ENCODE measurements at places on chromosomes 2 and 18.
A peak's percentile ranks its signal among the peaks of the same experiment; 100 is the strongest.

GRCh38 chr2:60316381-60317033 is 236.9 kb downstream of the BCL11A start:
- DNase-seq, result no peak

DNA sequence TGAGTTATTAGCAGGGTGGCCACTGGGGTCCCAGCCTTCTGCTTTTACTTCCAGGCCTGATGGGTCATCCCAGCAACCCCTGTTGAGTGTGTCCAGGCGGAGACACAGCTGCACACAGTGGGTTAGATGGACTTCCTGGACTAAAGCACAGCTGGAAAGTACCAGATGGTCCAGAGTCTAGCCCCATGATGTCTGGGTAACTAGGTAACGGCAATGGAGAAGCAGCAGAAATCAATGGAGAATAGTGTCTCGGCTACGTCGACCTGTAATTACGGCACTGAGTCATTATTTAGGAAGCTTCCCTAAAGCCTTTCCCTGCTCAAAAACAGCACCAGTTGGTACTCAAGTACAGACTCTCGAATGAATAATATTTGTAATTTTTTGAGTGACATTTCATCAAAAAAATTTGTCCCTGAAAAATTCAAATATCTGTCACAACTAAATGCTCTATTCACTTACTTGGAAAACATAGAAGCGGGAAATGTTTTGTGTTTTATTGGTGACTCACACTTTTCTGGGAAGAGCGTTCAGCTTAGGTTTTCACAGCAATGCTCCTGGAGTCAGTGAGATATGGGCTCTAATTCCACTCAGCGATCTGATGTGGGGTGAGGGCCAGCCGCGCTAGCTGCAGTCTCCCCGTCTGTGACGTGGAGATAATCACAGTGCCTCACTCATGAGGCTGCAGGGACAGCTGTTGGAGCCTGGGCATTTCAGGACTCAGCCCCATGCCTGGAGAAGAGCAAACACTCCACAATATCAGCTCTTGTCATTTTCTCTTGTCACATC is 16.2 kb upstream of the ARL4C start:
- DNase-seq, result no peak

- DNase-seq, result no peak
Measured at GRCh38 chr2:26904839-26905238, 56.9 kb downstream of the DPYSL5 start.

GRCh38 chr2:204505488-204505887 is 39.8 kb upstream of the PARD3B start:
- no peak for DNase-seq

- no peak for DNase-seq
Measured at GRCh38 chr2:138507267-138507666, 5.7 kb downstream of the SPOPL start.

DNA sequence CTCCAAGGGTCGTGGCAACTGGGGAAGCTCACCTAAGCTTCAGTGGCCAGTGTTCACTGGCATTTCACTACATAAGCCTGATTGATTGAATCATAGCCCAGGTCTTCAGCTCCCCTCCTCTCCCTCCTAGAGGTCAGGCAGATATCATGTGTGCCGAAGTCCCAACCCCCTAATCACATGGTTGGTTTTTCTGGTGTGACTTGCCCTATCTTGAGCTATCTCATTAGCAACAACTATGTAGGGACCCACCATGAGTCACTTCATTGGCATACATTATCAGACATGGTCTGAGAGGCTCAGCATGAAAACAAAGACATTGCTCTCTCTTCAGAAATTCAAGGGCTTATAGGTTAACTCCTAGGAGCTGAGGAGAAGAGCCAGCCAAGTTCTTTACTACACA is 76.8 kb downstream of the LYPD1 start:
- DNase-seq, result peak; percentile 9

GRCh38 chr2:160928854-160929301 is 231.3 kb upstream of the TANK start:
- DNase-seq, result no peak

DNA sequence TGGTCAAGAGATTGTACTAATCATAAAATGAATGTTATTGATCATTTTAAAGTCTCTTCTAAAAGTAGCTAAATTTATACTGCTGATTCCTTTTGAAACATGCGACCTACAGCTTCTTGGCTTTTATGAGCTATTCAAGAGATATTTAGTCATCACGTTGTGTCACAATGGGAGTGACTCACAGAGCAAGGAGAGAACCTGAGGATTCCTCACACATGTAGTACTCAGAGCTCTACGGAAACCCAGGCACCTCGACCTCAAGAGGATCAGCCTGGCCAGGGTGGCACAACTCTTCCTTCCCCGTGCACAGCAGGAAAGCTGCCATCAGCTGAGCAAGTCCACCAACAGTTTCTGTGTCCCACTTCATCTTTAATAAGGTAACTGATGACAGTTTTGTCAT is at the start of gene DHRS9:
DHRS9 (plus strand) TSS at position 223 of the 400 bp plus-strand sequence. CDS start 12,019 bp downstream, outside the sequence.
- peak; percentile 31 for DNase-seq

GRCh38 chr2:230885463-230886130 is 20.9 kb downstream of the ITM2C start:
- no peak for DNase-seq

DNA sequence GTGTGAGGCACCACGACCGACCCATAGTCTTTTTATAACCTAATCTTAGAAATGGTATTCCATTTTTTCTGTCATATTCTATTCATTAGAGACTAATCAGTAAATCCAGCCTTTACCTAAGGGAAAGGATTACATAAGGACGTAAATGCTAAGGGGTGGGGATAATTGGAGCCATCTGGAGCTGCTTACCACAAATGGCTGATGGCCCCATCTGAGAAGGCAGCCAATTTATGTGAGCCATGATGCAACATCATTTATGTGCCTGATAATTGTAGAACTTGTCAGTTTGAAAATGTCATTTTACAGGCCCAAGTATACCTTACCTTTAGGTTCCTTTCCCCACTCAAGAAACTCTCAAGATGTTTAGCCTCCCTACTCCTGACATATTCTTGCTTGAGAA is 44.0 kb downstream of the ARHGEF33 start:
- no peak for DNase-seq

DNA sequence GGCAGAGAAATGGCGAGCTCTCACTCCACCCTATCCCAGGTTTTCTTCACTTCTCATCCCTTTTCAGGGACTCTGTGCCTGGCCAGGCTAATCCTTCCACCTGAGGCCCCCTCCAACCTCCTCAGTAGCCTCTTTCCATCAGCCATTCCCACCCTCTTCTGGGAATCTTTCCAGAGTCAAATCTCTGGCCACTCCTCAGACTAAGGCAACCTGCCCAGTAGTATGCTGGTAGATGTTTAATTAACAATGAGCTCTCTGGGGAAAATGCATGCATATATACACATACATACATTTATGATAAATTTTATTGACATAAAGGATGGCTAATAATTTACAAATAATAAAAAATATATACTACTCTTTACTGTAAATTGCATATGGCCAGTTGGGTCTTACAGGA is 11.4 kb upstream of the ASPRV1 start:
- no peak for DNase-seq

GRCh38 chr2:160534996-160535395 is 41.4 kb upstream of the RBMS1 start:
- no peak for DNase-seq

- DNase-seq, result no peak
Measured at GRCh38 chr2:208329485-208329884, 63.4 kb downstream of the PIKFYVE start.

GRCh38 chr2:10493075-10493633 is 45.0 kb upstream of the ODC1 start:
- DNase-seq, result no peak

- no peak for DNase-seq
Measured at GRCh38 chr2:43170405-43171105, 55.9 kb downstream of the ZFP36L2 start.

DNA sequence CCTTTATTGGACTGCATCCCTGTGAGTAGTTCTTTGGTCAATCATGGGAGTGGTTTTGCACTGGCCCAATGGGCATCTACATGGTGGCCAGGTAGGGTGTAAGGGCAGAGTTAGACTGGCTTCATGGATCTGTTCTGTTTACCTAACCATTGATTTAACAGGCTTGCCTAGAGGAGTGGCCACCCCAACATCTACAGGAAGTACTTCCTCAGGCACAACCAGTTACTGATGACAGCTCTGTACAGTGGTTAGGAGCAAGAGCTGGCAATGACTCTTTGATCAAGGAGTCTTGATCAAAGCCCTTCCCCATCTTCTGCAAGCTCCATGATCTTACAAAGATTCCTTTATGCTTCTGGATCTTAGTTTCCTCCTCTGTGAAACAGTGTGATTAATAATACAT is 140.9 kb upstream of the CYP1B1 start:
- no peak for DNase-seq

GRCh38 chr2:152890736-152891135 is 172.3 kb downstream of the ARL6IP6 start:
- no peak for DNase-seq

DNA sequence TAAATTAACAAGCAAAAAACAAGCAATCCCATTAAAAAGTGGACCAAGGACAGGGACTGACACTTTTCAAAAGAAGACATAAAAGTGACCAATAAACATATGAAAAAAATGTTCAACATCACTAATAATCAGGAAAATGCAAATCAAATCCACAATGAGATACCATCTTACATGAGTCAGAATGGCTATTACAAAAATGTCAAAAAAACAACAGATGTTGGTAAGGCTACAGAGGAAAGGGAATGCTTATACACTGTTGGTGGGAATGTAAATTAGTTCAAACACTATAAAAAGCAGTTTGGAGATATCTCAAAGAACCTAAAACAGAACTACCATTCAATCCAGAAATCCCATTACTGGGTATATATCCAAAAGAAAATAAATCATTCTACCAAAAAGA is 78.2 kb downstream of the SUCLG1 start:
- DNase-seq, result no peak

DNA sequence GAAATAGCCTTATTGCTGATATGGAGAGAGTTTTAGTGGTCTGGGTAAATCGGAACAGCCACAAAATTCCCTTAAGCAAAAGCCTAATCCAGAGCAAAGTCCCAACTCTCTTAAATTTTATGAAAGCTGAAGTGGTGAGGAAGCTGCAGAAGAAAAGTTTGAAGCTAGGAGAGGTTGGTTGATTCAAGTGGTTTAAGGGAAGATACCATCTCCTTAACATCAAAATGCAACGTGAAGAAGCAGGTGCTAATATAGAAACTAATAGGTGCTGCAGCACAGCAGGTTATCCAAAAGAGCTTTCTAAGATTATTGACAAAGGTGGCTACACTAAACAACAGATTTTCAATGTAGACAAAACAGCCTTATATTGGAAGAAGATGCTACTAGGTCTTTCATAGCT is 28.2 kb upstream of the CD8A start:
- no peak for DNase-seq

- DNase-seq, result no peak
Measured at GRCh38 chr2:112314856-112315255, 39.5 kb downstream of the ZC3H6 start.

GRCh38 chr2:88091943-88092342 is 24.3 kb downstream of the SMYD1 start:
- DNase-seq, result no peak

GRCh38 chr18:7561909-7562460 is 5.1 kb upstream of the PTPRM start:
- no peak for DNase-seq

GRCh38 chr2:74083750-74084149 is 64.0 kb downstream of the BOLA3 start:
- DNase-seq, result no peak

DNA sequence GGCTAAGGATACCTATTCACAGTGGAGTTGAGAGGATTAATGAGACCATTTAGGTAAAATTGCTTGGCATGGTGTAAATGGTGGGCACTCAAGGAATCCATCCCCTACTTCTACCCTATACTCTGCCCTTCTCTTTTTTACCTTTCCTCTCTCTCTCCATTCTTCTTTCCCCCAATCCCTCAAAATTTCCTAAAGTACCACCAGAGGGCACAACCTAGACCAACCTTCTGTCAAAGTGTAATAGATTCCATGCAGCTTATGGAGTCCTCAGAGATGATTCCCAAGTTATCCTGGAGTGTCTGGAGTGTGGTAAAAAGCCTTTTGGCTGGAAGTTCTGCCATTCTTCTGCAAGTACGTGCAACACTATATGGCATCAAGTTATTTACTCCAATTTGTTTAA is 33.0 kb upstream of the CCDC195 start:
- DNase-seq, result no peak

GRCh38 chr2:128446049-128446873 is 127.6 kb upstream of the HS6ST1 start:
- no peak for DNase-seq

DNA sequence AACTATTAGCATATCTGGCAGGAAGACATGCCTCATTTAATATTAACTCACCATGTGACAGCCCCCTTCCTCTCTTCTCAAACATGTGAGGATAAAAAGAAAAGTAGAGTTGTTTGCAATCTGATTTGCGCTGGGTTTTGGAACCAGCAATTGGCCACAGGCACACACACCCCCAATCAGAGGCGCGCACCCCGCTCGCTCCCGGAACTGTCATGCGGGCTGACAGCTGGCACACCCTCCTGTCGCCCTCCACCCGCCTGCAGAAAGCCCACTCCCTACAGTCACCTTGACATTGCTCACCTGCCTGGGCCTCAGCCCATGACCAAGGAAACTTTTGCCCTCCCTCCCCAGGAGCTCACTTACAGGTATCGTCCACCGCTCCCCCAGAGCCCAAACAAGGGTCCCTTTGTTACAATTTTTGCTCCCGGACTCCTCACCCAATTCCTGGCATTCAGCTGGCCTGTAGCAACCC is 1.1 kb downstream of the COBLL1 start:
- peak; percentile 83 for DNase-seq

GRCh38 chr2:54086157-54086556 is 29.3 kb upstream of the ACYP2 start:
- DNase-seq, result no peak

- no peak for DNase-seq
Measured at GRCh38 chr2:78351208-78351607, 674.3 kb upstream of the REG3G start.

DNA sequence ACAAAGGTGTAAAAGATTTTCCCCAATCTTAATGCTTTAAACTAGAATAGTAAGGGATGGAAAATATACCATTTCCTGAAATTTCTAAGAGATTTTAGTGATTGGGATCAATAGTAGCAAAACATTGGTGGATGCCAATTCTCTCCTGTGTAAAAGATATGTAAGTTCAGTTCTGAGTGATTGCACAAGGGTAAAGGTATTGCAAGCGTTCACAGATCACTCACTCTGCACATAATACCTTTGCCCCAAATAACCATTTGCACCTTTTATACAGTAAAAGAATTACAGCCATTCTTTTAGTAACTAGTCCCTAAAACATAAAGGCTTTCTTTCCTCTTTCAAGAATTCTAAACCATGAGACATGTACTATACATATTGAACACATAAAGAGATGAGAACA is 13.0 kb upstream of the ZCCHC2 start:
- DNase-seq, result no peak

GRCh38 chr18:77857678-77858655 is 608.3 kb downstream of the GALR1 start:
- no peak for DNase-seq

DNA sequence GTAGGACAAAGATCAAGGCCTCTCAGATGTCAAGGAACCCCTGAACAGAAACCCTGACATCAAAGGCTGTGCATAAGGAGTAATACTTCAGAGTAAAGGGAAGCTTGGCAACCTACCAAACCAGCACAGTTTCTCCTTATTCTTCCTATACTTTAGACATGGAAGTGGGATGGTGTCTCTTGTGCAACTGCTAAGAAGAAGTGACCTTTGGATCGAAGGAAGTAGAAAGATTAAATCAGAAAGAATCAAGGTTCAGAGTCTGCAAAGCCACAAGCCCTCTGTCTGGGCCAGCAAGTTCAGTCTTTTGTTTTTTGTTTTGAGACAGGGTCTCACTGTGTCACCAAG is 66.2 kb upstream of the SLC39A10 start:
- DNase-seq, result peak; percentile 27

GRCh38 chr2:119206201-119206600 is 17.4 kb upstream of the STEAP3 start:
- DNase-seq, result no peak

- DNase-seq, result no peak
Measured at GRCh38 chr2:44767691-44768090, 173.8 kb upstream of the SIX3 start.

Data from Calu3 (cell line).